Naive thymus-derived CD4-positive, alpha-beta T cell (primary cell): ENCODE measurements at places on chromosomes 3 and 15. TPM values are rescaled to one million over a fixed set of nuclear protein-coding genes. Genes with fewer than 3 reads are reported as not detected.

GOLGA6L7 gene
- polyA plus RNA-seq: not detected

OCA2 gene
- polyA plus RNA-seq: not detected

DNAH12 gene
- not detected for polyA plus RNA-seq

MCTP2 gene
- 1.9 TPM for polyA plus RNA-seq

AGTR1 gene
- not detected for polyA plus RNA-seq

UBA7 gene
- 48.4 TPM for polyA plus RNA-seq

NEDD4 gene
- 3.4 TPM for polyA plus RNA-seq

KCNMB2 gene
- polyA plus RNA-seq: not detected

KLHL40 gene
- not detected for polyA plus RNA-seq

SCG5 gene
- not detected for polyA plus RNA-seq

PPM1L gene
- 1.3 TPM for polyA plus RNA-seq

FETUB gene
- polyA plus RNA-seq: not detected

DNAJA4 gene
- polyA plus RNA-seq: 18.1 TPM

PPP1R14D gene
- polyA plus RNA-seq: not detected

DISP2 gene
- not detected for polyA plus RNA-seq

NME9 gene
- polyA plus RNA-seq: 0.71 TPM

P2RY14 gene
- polyA plus RNA-seq: 0.11 TPM

FBXW12 gene
- not detected for polyA plus RNA-seq

ALG1L2 gene
- not detected for polyA plus RNA-seq

PRR20G gene
- not detected for polyA plus RNA-seq

FAM81A gene
- not detected for polyA plus RNA-seq

SLC27A2 gene
- polyA plus RNA-seq: 0.17 TPM

TLR9 gene
- 0.16 TPM for polyA plus RNA-seq

GCSAM gene
- polyA plus RNA-seq: 38.8 TPM

GOLGA8T gene
- not detected for polyA plus RNA-seq

KBTBD8 gene
- 1.5 TPM for polyA plus RNA-seq

PARL gene
- polyA plus RNA-seq: 123 TPM

CDCP1 gene
- polyA plus RNA-seq: 1.0 TPM

WDR82 gene
- polyA plus RNA-seq: 127 TPM

LZTFL1 gene
- polyA plus RNA-seq: 21.0 TPM

BCL2A1 gene
- polyA plus RNA-seq: 29.4 TPM

ZNF592 gene
- polyA plus RNA-seq: 14.0 TPM

CHAC1 gene
- not detected for polyA plus RNA-seq

CPNE9 gene
- 0.67 TPM for polyA plus RNA-seq

B3GALNT1 gene
- 0.90 TPM for polyA plus RNA-seq

ITPKA gene
- polyA plus RNA-seq: 0.22 TPM

SCAMP5 gene
- 0.15 TPM for polyA plus RNA-seq

SLC28A2 gene
- not detected for polyA plus RNA-seq

PLSCR5 gene
- polyA plus RNA-seq: not detected

CLDN1 gene
- not detected for polyA plus RNA-seq

SCAANT1 gene
- not detected for polyA plus RNA-seq

PPP1R2 gene
- polyA plus RNA-seq: 299 TPM

RAB6B gene
- 0.14 TPM for polyA plus RNA-seq

C3orf85 gene
- not detected for polyA plus RNA-seq

LOXL1 gene
- polyA plus RNA-seq: 1.3 TPM

GXYLT2 gene
- polyA plus RNA-seq: not detected

UBAP1L gene
- polyA plus RNA-seq: 0.09 TPM

KY gene
- not detected for polyA plus RNA-seq

DNASE1L3 gene
- polyA plus RNA-seq: not detected

NR2F2 gene
- not detected for polyA plus RNA-seq

HLTF gene
- polyA plus RNA-seq: 26.1 TPM

ANKRD34C gene
- polyA plus RNA-seq: not detected
